ENCODE measurements at places on chromosomes 13 and 19. TPM values are rescaled to one million over a fixed set of nuclear protein-coding genes. Genes with fewer than 3 reads are reported as not detected.

DNA sequence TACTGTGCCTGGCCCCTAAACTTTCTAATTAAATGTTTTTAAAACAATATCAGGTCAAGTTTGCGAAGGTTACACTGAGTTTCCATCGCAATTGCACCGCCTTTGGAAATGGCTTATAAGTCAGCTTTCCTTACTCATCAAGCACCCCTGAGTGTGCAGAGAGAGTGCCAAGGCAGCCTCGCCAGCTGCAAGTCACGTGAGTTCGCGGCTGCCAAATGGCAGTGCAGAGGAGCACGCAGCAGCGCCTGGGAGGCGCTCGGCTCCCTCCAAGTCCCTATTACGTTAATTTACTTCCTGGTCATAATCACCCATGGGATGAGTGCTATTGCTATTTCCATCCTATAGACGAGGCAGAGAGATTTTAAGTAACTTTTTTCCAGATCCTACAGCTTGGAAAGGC, 319.6 kb downstream of the TEX29 start:
- no peak for DNase-seq

DNA sequence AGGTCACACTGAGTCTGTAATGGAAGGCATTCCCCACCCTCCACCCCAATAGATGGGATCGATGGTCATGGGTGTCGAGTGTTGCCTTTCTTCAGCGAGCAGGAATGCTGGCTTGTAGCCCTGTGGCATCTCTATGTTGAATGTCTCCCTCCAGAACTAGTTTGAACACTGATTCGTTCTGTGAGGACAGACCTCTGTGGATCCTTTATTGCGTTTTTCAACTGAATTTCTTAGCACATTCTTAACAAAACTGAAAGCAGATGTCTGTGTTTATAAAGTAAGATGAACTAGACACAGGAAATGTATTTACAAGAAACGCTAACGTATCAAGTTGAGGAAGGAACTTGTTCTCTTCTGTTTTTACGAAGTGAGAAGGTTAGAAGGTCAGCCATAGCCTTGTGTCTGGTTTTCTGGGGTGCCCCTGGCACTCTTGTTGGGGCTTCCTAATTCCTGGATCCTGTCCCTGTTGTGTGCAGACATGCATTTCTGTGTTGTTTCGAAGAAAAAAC, 36.8 kb upstream of the TM9SF2 start:
- DNase-seq, result no peak

DNA sequence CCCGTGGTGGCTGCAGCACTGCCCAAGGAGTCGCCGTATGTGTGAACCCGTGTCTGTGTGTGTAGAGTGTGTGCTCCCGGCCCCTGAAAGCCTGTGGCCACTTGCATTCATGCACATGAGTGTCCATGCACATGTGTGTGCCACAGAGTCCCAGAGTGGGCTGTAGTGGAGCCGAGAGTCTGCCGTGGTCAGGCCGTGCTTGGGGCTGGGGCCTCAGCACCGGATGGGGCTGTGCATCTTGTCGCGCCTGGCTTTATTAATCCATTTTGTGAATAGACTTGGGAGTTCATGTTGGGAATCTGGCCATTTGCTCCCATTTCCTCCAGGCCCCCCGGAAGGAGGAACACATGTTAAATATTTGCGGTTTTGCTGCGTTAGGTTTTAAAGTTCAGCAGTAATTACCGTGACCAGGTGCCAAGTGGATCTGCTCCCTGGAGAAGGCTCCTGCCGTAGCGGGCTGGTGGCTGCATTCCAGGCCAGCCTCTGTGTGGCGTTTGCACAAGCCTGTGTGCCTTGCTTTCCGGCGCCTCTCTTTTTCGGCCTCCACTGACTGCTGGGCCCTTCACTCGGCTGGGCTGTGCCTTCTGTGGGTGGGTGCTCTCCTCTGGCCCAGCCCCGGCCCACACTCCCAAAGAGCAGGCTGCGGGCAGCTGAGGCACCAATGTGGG, 69.2 kb upstream of the KCTD15 start:
- no peak for DNase-seq

DNA sequence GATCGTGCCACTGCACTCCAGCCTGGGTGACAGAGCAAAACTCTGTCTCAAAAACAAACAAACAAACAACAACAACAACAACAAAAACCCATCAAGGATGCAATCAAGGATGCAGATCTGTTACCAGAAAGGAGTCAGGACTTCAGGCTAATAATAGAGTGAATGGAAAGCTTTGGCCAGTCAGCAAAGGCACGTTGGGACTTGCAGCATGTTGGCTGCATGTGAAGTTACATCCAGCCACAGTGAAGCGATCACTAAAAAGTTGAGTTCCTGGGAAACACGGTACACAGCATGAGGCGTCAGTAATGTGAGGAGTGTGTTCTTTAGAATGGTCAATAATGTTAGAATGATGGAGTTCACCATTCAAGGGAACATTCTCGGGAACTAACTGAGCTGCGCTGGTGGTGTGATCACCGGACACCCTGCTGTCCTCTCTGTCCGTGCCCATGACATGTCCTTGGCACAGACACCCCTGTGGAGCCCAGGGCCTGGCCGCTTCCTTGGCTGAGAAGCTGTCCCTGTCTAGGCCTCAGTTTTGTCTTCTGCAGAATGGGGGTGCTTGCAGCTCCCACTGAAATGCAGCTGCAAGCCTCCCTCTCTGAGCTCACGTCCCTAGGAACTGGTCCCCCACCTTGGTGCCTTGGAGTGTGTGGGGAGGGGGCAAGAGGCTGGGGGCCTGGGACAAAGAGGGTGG, 2.3 kb upstream of the LGALS7B start:
- DNase-seq, result no peak

SELENOV gene
- 6.0 TPM for polyA plus RNA-seq

KL gene
- 36.9 TPM for polyA plus RNA-seq

All from left renal pelvis (tissue), 4 donors.